Stimulated activated CD4-positive, alpha-beta T cell treated with anti-CD3 and anti-CD28 coated beads, Interleukin-1b, Interleukin-23, amount 100 ng/mL, for 1 hour (primary cell): ENCODE measurements at places on chromosomes 4 and X.

DNA sequence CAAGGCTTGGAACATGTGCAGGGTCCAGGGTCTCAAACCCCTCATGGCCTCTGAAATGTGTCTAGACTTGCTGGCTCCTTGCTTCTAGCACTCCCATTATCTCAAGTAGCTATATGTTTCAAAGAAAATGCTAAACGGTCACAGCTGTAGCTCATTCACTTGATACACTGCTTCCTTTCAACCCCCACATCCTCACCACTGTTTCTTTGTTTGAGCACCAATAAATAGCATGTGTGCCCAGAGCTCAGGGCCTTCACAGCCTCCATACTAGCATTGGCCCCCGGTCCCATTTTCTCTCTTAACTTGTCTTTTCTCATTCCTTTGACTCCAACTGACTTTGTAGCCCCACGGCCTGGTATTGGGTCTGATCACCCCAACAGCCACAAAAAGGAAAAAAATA lies 801.8 kb downstream of the STIM2 start:
- no peak for DNase-seq

GRCh38 chr4:8540072-8540471 lies 40.1 kb upstream of the GPR78 start:
- peak; percentile 16 for DNase-seq

DNA sequence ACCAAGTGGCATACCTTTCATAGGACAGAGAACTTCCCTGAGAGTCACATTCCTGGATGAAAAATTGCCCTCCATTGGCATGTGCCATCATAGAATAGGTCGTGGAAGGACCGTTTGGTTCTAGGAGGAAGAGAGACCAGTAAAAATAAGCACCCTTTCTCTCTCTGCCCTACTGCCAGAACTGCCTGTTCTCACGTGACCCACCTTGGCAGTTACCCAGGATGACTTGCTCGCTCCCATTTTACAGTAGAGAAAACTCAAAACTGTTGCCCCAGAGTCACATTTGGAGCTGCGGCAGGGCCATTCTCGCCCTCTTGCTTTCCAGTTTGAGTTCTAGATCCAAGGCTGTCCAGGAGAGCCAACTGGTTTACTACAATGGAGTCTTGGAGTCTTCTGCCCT lies 1.1 kb upstream of the NLGN3 start:
- no peak for DNase-seq

DNA sequence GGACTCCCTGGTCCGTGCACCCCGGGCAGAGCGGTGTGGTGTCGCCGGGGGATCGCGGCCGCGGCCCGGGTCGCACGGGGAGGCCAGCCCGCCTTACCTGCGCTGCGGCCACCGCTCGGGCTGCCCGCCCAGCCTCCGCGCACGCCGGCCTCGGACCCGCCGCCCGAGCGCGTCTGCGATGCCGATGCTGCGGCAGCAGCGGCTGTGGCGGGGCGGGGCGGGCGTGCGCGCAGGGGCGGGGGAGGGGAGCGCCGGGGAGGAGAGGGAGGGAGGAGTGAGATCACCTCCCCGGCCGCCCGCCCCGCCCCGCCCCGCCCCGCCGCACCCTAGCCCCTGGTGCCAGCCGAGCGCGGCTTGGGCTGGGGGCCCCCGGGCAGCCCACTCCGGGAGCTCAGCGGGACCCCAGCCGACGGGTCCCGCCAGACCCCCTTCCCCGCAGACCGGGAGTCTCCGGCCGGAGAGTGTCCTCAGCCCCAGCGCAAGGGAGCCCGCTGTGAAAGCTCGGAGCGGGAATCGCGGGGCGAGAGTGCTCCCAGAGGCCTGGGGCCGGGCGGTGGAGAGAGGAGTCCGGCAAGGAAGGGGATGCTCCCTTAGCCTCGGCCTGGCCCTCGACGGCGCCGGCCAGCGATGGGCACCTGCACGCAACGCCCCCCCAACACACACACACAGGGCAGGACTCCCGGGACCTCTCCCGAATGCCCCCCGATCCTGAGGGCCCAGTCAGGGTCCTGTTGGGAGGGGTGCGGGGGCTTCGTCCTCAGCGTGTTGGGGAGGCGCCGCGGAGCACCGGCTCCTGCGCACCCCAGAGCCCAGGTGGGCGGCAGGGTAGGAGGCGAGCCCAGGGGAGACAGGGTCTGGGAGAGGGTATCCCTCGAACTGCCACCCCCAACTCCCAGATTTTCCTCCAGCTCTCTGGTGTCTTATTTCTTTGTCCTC lies at the start of gene L1CAM:
Gene L1CAM, minus strand, starts transcription at position 206 of the 936 bp plus-strand sequence. CDS start 10,337 bp downstream, outside the sequence.
- DNase-seq: no peak

DNA sequence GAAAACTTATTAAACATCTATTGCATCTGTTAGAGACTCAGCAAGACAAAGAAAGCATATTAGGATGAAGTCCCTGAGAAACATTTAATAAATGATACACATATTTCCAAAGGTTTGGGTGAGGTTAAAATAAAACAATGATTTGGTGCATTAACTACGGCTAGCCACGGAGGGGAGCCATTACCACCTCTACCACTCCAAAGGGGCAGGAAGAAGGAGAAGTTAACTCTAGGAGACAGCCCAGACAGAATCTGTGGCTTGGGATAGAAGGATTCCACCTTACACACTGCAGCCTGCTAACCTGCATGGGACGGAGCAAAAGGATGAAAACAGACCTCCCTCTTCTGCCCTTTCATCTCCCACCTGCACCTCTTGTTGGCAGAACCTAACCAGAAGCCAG lies 189.1 kb upstream of the C1QTNF7 start:
- no peak for DNase-seq

DNA sequence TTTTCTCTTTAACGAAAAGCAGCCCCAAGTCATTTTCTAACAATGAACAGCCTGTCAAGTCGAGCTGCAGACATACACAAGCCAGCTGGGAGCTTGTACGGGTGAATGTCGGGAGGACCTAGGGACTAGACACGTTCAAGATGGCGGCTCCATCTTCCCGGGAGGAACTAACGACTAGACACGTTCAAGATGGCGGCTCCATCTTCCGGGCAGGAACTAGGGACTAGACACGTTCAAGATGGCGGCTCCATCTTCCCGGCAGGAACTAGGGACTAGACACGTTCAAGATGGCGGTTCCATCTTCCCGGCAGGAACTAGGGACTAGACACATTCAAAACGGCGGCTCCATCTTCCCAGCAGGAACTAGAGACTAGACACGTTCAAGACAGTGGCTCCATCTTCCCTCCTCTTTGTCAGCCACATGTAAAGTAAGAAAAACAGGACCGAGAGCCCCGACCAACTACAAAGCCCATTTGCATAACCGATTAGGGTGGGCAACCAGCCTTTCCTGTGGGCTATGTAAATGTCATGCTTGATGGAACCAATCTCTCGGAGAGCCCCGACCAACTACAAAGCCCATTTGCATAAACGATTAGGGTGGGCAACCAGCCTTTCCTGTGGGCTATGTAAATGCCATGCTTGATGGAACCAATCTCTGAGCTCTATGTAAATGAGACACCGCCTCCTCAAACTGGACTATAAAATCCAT lies 175.5 kb downstream of the DHRSX start:
- no peak for DNase-seq

- DNase-seq: no peak
Observed at GRCh38 chr4:27846951-27847350, 986.3 kb downstream of the STIM2 start.

DNA sequence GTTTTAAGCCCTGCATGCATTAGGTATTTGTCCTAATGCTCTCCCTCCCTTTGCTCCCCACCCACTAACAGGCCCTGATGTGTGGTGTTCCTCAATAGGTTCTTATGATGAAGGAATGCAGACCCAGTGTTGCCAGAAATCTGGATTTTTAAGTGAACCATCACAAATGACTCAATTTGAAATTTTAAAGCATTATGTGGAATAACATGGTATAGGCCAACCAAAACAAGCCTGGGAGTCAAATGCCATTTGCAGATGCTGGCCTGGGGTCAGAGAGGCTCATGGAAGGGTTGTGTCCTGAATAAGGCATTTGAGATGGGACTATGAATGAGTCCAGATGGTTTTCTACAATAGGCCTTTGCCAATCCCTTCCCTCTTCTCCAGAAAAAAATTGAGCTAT lies 179.6 kb downstream of the SHROOM3 start:
- no peak for DNase-seq

GRCh38 chr4:180380733-180381132 lies 1862.5 kb upstream of the TENM3 start:
- no peak for DNase-seq

DNA sequence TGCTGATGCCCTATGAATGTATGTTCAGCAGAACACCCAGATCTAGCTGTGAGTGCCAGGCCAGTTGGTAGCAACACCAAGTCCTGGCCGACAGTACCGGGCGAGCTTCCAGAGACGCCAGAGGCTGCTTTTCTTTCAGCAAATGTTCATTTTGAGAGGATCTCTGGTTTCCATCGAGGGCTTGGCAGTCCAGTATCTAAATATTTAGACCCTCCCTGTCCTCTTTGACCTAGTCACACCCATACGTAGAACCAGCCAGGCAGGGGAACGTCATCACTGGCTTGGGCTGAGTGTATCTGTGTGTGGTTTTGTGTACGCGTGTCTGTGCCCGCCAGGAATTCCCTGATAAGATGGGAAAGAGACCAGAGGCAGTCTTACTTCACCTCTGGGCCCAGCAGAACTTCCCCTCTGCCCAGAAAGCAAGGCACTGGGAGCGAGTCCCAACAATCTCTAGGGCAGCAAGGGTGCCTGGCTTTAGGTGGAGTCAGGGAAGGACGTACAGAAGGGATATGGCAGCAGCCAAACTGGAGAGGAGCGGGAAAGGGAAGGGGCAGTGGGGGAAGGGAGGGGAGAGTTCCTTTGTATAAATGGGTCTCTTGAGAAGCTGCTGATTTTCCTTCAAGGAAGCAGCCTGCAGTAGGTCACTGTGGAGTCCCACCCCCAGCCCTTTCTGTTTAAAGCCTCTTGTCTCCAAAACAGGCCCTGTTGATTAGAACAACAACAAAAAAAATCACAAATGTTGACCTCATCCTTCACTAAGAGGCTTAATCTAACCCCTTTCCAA lies 15.0 kb upstream of the ELF4 start:
- DNase-seq: no peak

GRCh38 chrX:122777766-122778165 lies 406.3 kb upstream of the GRIA3 start:
- DNase-seq: no peak

DNA sequence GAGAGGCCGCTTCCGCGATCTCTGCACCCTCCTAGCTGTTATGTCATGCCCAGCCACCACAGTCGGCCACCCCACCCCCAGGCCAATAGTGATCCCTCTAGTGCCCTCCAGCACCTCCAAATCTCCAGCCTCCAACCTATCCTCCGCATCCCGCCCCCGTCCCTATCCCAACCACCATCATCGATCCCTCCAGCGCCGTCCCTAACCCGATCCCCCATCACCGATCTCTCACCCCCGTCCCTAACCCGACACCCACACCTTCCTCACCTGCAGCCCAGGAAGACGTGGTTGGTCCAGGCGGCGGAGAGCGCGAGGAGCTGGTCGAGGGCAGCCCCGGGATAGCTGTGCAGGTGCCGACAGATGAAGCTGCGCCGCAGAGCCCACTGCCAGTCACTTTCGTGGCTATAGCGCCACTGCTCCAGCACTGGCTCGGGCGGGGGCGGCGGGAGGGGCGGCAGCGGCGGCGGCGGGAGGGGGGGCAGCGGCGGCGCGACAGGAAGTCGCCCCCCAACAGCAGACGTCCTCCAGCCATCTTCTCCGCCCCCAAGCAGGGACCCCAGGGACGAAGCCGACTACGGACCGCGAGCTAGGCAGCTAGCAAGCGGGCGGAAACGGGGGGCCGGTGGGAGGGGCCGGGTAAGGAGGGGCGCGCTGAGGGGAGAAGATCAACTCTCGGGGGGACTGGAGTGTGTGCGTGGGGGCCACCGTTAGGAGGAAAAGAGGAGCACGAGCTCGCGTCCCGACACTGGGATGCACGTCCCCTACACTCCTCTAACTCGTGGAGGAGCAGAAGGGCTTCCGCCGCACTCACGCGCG lies 552 bp downstream of the NKRF start:
- peak; percentile 2 for DNase-seq

DNA sequence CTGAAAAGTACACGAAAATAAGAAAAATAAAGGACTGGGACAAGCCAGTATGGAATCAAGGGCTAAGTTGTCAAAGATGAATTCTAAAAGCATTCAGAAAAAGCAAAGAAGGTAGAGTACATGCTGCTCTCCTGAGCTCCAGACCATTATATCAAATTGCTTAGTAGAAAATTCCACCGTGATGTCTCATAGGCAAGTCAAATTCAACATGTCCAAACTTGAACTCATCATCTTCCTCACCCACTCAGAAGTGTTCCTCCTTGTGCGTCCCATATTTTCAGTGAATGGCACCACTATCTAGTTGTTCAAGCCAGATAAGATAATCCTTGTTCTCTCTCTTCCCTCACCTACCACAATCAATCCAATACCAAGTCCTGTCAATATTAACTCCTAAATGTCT lies 37.5 kb upstream of the IL13RA2 start:
- no peak for DNase-seq

- no peak for DNase-seq
Observed at GRCh38 chrX:13110433-13111324, 66.3 kb upstream of the FAM9C start.

- no peak for DNase-seq
Observed at GRCh38 chr4:84847978-84848377, 118.5 kb downstream of the WDFY3 start.

DNA sequence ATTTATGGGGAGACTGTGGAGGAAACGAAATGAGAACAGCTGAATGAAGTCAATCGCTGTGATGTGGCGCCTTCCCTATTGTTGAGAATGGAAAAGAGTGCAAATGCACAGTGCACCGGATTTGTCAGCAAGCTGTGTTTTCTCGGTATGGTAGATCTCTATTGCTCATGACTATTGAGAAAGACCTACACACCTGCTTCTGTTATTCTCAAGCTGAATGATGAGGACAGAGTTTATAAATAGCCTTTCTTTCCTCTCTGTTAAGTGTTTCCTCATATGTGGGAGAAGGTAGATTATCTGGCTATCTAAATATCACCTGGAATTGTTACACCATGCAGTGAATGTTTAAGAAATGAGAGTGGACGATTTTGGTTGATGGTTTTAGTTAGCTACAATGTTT lies 650.7 kb downstream of the IL1RAPL1 start:
- no peak for DNase-seq

DNA sequence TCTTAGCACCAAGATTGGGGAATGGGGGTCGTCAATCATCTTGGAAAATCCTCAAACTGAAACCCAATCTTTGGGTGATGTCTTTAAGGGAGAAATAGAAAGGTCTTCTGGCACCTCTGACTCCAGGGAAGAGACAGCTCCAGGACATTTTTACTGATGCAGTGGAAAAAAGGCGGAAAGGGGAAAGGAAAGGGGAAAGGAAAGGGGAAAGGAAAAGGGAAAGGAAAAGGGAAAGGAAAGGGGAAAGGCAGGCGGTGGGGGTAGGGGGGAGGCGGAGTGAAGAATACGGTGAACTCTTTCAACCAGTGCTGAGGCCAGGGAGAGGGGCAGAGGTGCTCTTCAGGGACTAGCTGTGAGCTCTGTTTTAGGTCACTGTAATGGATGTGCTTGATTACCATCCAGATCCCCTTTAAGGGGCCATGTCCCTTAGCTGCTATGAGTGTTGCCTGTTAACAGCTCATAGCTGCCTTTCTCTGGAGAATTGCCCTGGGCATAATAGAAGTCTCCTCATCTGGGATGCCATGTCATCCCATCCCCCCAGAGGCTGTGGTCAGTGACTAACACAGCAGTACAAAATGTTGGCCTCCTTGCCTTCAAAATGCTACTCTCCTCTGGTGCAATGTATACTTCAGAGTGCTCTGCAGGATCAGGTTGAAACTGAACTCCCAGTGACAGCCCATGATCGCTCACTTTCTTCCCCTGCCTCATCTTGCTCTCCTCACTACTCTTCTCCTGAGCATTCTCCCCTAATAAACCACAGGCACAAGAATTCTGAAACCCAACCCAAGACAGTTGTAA lies 92.4 kb upstream of the AP1S2 start:
- no peak for DNase-seq

- DNase-seq: no peak
Observed at GRCh38 chr4:88779431-88779830, 81.8 kb upstream of the NAP1L5 start.
